LNCaP clone FGC (cell line): ENCODE measurements at places on chromosomes 5 and 9.

GRCh38 chr9:122297512-122297911 lies 32.8 kb downstream of the MRRF start:
- DNase-seq: no peak

- DNase-seq: no peak
Observed at GRCh38 chr9:101711330-101711941, 27.0 kb downstream of the GRIN3A start.

DNA sequence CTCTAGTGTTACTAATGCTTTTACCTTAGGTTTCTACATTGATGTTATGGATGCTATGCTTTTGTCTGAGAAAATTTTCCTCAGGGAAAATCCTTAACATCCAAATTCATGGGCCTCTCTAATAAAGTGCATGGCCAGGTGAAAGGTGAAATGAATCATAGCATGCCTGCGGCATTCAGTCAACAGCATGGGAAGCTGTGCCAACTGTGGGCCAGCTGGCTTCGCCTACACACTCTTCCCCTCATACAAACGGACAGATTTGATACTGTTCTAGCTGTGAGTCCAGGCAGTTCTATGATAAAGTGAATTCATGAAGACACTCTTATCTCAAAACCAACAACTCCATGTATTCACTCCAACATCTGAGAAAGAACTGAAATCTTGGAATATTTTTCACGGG lies 374.1 kb downstream of the PLK2 start:
- no peak for DNase-seq

- DNase-seq: no peak
Observed at GRCh38 chr9:113886026-113886369, 9.9 kb downstream of the ZNF618 start.
